ENCODE measurements at places on chromosomes 11 and 22.
A peak's percentile ranks its signal among the peaks of the same experiment; 100 is the strongest.

- peak; percentile 81 for DNase-seq
These were observed 13.8 kb upstream of the SLC39A13 start for GRCh38 chr11:47394322-47395222.

DNA sequence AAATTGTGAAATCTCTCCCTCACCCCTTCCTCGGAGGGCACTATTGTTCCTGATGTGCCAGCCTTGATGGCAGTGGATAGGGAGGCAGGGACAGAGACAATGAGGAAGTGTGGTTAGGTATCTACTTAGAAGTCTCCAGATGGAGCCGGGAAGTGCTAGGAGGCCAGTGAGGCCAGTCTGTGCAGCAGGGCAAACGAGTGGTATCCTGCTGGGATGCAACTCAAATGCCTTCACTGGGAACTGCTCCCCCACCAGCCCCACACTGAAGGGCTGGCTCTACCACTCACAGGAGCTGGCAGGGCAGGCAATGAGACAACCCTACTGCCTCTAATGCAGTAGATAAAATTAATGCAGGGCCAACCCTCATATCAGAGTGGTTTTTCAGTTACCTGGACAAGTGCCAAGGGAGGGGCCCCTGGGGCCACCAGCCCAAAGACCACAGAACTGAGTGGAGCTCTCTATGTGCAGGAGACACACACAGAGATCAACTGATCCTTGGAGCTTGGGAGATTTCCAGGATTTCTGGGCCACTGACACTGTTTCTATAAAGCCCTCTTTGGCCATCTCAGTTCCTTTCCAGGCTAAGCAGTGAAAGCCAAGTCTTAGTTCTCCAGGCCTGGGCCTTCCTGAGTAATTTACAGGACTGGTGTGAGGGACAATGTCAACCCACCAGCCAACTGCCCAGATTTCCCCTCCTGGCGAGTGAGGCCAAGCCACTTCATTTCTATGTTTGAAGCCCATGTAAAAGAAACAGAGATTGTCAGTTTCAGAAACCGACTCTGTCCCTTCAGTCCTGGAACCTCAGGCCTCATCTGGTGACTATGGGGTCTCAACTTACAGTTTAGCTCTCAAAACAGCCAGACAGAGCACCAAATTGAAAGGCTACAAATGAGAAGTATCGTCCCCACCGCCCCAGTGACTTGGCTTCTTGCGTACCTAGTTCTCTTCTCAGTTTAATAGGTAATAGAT, 4.1 kb downstream of the MIF start:
- DNase-seq = no peak

DNA sequence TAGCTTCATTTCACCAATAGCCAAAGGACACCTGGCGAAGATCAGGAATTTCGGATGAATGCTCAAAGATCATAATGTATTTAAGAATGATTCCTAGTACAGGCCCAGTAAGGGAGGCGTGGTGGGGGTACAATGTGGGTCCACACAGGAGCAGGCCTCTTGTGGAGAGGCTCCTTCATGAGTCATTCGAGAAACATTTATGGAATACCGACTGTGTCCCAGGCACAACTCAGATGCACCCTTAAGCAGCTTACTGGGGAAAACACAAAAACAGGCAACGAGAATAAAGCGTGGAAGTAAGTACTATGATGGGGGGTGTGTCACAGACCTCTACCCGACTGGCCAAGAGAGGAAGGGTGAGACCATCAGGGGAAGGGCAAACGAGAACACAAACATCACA, 44.5 kb downstream of the SMCO4 start:
- DNase-seq = peak; percentile 10

GRCh38 chr11:57626895-57627294, 22.8 kb downstream of the YPEL4 start:
- no peak for DNase-seq

GRCh38 chr11:109155291-109155690, 266.7 kb upstream of the C11orf87 start:
- DNase-seq = no peak

- DNase-seq = peak; percentile 9
These were observed 20.4 kb downstream of the OR56B4 start for GRCh38 chr11:6127881-6128280.

- peak; percentile 59 for DNase-seq
These were observed 35.9 kb upstream of the ZBED5 start for GRCh38 chr11:10893714-10894151.

- peak; percentile 57 for DNase-seq
These were observed 7.7 kb upstream of the F2 start for GRCh38 chr11:46711303-46711702.

DNA sequence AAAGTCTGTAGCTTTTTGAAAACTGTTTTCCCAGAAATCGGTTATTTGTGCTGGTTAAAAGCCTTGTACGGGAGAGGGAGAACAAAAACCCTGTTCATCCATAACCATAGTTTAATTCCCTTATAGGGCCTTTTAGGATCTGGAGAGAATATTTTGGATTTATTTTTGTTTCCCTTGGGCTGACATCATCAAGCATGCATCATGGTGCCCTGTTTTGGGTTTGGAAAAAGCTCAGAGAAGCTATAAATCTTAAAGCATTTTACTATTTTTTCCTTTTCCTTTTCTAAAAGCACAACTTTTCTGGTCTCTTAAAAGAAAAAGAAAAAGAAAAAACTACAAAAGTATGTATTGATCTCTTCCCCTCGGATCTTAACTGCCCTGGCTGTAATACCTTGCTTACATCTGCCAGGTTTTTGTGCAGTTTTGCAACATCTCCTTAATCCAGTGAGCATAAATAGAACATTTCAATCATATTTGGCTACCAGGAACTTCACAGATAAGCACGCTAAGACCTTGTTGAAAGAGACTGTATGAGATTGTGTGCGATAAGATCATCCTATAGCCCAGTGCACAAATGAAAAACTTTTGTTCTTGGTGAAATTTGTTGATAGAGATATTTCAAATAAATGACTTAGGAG, 88.0 kb downstream of the ZBTB16 start:
- DNase-seq = peak; percentile 56

DNA sequence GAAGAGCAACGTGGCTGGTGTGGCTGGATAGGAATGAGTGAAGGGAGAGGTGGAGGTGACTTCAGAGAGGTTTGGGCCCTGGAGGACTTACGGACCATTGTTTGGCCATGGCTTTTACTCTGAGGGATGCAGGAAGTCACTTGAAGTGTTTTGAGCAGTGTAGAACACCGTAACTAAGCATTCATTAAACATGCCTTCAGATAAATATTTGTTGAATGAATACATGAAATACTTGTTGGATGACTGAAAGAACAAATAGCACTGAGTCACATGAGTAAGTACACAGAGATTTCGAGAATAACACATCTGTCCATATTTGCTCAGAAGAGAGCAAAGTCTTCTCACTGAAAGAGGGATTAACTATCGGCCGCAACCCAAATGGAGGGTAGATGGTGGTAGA, 182.7 kb upstream of the SNX19 start:
- DNase-seq = no peak

- DNase-seq = no peak
These were observed 179.6 kb downstream of the CTTN start for GRCh38 chr11:70577948-70578347.

- no peak for DNase-seq
These were observed 11.7 kb downstream of the MRTFA start for GRCh38 chr22:40624770-40625169.

- DNase-seq = peak; percentile 72
These were observed 44.1 kb upstream of the FIBIN start for GRCh38 chr11:26949846-26950245.

DNA sequence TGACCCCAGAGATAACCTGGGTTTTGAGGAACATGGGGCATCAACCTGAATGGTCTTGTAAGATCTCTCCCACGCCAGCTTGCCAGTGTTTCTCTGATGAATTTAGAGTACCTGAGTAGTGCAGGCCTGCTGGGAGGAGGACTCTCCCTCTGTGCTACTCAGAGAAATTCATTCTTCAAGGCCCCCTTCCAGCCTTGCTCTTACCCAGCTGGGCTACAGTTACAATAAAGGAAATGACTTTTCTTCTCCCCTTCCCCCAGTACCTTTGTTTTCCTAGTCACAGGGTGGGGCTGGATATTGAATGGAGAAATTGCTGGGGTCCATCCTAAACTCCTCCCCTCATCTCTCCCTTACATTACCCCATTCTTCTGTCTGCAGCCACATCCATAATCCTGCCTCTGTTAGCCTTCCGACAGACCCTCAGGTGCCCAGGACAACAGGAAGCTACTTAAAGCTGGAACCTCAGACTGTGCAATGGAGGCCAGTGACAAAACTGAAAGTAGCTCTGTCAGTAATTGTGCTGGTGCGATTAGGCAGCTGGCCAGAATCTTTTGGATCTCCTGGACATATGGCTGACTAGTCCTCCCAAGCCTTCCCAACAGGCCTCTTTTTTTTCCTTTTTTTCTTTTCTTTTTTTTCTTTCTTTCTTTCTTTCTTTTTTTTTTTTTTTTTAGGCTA, 17.4 kb downstream of the LIMK2 start:
- peak; percentile 65 for DNase-seq

GRCh38 chr11:16669799-16670415, 68.5 kb upstream of the C11orf58 start:
- peak; percentile 27 for DNase-seq

- DNase-seq = no peak
These were observed 472.6 kb downstream of the BUD13 start for GRCh38 chr11:116300232-116300631.

DNA sequence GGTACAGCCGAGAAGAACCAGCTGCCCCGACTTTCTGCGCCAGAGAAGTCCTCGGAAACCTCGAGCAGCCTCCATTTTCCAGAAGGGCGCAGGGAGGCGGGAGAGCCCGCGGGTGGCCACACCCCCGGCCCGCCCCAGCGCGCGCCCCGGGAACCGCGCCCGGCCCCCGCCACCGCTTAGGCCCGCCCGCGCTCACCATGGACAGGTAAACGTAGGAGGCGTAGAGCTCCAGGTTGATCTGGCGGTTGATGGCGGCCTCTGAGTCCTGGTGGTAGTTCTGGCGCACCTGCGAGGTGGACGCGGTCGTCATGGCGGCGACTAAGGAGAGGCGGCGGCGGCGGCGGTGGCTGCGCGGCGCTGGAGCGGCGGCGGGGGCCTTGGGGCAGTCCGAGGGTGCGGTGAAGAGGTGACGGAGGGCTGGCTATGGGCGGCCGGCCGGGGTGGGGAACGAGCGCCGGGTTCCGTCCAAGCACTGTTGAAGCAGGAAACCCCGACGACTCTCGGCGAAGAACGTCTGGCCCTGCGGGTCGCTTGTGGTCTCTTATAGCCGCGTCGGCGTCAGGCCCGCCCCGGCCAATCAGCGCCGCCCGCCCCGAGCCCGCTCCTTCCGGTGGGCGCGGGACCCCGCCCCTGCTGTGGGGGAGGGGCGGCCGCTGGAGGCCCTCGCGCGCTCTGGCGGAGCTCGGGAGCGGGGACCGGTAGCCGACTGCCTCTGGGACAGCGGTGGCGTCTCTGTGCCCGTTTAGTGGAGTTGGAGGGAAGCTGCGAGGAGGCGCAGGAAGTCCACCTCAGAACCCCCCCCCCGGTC, at the start of gene FTH1:
Gene FTH1 (minus strand): TSS at position 519 of the 808 bp plus-strand sequence. CDS start 209 bp downstream, at position 310.
- DNase-seq = peak; percentile 97

DNA sequence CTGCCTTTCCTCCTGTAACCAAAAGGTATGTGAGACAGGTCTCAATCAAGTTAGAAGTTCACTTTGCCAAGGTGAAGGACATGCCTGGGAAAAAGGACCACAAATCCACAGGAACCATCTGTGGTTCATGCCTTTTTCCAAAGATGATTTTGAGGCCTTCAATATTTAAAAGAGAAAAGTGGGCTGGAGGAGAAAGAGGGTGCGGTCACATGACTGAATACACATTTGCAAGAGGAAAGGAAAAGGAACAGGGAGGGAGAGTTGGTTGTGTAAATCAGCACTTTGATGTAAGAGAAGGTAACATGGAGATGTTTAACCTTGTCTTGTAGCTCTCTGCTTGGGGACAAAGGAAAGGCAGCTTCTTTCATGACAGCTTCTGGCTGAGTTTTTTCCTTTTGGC, 21.2 kb downstream of the MOV10L1 start:
- DNase-seq = no peak

DNA sequence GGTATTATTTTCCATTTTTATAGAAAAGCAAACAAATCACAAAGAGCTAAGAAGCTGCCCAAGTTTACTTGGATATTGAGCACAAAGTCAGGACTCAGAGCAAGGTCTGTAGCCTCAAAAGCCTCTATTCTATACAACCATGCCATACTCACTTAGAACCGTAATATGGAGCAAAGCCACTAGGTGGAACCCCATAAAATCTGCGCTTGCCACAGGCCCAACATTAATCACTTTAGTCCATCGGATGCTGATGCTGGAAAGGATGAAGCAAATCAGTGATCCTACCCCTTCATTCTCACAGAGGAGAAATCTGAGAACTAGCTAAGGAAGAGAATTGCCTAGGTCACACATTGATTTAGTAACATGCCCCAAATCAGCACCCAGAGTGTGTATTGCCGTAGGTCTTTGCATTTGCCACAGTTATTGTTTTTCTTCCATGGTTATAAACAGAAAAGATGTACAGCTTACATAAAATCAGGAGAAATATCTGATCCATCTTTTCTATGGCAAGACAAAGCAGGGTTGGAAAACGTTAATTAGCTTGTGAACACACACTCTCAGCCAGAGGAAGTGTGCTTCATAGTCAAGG, 56.7 kb upstream of the RAB38 start:
- DNase-seq = peak; percentile 66

DNA sequence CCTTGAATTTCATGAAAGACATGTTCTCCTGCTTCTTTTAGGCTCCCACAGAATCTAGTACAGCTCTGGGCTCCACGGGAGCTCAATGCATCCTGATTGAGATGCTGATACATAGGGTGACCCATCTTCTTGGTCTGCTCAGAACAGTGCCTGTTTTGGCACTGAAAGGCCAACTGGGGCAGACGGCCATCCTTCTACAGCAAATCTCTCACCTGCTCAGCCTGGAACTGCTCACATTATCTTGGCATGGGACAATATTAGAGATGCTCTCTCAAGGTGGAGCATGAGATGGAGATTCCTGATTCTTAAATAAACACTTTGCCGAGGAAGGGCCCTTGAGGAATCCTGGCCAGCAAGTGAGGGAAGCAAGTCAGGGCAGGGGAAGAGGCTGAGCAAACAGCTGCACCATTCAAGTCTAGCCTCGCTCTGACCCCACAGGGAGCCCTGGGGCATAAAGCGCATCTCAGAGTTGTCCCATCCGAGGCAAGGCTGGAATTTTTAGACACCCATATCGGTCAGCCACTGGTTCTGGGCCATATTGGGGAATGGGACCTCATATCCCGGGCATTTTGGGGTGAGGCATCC, 58.4 kb upstream of the CSNK2A3 start:
- DNase-seq = no peak

DNA sequence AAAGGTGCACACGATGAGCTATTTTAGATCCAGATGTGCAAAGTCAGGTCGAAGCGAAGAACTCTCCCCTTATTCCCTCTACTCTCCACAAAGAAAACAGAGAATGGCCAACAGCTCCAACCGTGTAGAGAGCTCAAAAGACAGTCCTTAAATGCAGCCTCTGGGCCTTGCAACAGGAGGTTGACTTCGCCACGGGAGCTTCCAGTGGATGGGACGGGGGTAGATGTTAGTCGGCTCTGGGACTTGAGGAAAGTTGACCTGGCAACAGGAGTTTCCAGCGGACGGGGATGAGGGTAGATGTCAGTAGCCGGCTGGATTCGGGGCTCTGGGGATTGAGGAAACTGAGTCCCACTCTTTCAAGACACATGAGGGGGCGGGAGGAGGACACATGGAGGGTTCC, 450.4 kb downstream of the BRD1 start:
- DNase-seq = no peak

- peak; percentile 29 for DNase-seq
These were observed 3.3 kb downstream of the A4GALT start for GRCh38 chr22:42717197-42717928.

GRCh38 chr11:47566149-47566698, 825 bp downstream of the PTPMT1 start:
- no peak for DNase-seq

All from cardiac fibroblast (primary cell).